ENCODE measurements at places on chromosomes 1 and 21.
A peak's percentile ranks its signal among the peaks of the same experiment; 100 is the strongest.

DNA sequence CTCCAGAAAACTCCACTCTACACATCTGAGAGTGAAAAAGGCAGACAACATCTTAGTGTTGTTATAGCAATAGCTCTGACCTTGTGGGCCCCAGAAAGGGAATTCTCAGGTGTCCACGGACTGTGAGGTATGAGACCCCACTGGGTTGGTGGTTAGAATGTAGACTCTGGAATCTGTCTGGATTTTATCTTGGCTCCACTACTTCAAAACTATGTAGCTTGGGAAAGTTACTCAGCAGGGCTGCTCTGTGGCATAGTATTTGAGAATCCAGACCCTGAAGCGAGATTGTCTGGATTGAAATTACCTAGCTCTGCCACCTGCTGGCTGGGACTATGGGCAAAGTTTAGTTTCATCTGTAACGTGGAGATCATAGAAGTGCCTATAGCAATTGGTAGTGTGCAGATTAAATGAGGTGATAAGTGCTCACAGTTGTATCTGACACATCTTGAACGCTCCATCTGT lies 25.8 kb downstream of the PRDM2 start:
- peak; percentile 17 for DNase-seq

DNA sequence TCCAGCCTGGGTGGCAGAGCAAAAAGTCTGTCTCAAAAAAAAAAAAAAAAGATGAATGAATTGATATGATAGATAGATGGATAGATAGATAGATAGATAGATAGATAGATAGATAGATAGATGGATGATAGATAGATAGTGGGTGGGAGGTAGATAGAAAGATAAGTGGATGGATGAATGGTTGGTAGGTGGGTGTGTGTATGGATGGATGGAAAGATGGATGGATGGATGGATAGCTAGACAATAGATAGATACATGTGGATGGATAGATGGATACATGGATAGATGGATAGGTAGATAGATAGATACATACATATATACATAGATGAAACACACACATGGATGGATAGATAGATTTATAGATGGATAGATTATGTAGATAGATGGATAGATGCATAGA lies 28.5 kb downstream of the TRPM2 start:
- no peak for DNase-seq

DNA sequence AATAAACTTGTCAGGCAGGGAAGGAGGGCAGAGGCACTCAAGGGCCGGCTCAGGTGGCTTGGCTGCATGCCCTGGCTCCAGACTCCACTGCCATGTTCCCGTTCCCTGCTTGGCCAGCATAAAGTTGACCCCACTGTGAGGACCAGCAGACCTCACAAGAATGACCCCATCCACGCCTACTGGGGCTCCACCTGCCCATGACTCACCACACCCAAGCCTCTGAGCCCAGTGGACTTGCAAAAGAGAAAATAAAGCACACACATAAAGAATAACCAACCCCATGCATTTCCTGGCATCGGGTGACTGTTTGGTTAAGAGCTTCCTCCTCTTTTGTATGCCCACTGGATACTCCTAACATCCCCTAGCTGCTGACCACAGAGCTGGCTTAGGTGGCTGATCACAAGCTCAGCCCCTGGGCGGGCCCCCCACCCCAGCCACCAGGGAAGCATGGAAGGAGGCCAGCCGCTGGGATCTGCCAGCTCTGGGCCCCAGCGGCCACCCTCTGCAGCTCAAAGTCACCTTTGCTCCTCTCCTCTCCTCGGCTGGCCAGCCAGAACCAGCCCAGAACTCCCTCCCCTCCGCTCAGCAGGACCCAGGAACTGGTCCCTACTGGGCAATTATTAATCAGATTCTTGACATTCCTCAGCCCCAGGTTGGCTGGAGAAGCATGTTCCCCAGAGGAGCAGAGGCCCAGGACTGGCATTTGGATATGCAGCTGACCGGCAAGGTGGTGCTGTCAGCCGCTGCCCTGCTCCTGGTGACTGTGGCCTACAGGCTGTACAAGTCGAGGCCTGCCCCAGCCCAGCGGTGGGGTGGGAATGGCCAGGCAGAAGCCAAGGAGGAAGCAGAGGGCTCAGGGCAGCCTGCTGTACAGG lies at the start of gene KLHDC7A:
KLHDC7A (plus strand) TSS at position 616 of the 875 bp plus-strand sequence; CDS start at position 668, 52 bp downstream.
- peak; percentile 81 for DNase-seq

- no peak for DNase-seq
These were observed 4.3 kb downstream of the GPR88 start for GRCh38 chr1:100542285-100542684.

DNA sequence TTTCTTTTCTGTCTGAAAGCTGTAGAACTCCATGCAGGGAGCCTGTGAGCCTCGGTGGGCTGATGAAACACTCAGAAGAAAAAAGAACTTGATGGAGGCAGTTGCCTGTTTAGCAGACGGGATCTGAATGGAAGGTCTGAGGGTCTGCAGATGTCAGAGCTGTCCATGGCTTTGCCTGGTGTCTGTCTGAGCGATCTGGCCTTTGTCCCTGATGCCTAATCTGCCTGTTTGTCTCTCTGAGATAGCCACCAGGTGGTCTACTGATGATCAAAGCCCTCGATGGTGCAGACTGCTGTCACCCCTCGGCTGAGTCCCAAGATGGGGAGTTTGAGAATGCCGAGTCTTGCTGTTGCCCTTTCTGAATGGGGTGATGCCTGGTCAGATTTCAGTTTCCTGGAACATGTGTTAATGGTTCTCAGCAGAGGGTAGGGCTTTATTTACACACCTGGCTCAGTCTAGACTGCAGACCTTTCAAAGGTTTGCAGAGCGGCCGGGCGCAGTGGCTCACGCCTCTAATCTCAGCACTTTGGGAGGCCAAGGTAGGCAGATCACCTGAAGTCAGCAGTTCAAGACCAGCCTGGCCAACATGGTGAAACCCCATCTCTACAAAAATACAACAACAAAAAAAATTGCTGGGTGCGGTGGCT lies 90.4 kb downstream of the KIF26B start:
- no peak for DNase-seq

GRCh38 chr1:115898020-115898419 lies 57.1 kb upstream of the NHLH2 start:
- DNase-seq: no peak

DNA sequence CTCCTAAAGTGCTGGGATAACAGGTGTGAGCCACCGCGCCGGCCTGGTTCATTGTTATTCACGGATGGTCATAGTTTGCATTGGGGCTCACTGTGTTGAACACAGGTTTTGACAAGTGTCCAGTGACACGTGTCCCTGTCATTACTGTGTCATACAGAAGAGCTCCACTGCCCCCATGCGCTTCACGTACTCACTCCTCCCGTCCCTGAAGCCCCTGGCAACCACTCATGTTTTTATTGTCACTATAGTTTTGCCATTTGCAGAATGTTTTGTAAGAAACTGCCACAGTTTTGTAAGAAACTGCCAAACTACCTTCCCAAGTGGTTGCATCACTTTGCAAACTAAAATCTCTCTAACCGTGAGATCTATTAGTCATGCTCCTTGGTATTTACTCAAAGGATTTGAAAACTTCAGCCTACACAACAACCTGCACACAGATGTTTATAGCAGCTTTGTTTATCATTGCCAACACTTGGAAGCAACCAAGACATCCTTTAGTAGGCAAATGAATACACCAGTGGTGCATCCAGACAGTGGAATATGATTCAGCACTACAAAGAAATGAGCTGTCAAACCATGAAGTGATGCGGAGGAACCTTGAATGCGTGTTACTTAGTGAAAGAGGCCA lies 163.2 kb upstream of the COL6A1 start:
- DNase-seq: no peak

GRCh38 chr1:242030071-242030470 lies 31.2 kb upstream of the MAP1LC3C start:
- no peak for DNase-seq

GRCh38 chr21:26766826-26767325 lies 78.3 kb downstream of the ADAMTS1 start:
- no peak for DNase-seq

GRCh38 chr1:225559326-225559725 lies 93.6 kb downstream of the ENAH start:
- DNase-seq: no peak

GRCh38 chr1:95071539-95071938 lies 1.2 kb downstream of the ALG14 start:
- no peak for DNase-seq

GRCh38 chr21:37463083-37463801 lies 96.7 kb downstream of the DYRK1A start:
- peak; percentile 9 for DNase-seq

GRCh38 chr1:103274886-103275285 lies 166.6 kb upstream of the COL11A1 start:
- no peak for DNase-seq

DNA sequence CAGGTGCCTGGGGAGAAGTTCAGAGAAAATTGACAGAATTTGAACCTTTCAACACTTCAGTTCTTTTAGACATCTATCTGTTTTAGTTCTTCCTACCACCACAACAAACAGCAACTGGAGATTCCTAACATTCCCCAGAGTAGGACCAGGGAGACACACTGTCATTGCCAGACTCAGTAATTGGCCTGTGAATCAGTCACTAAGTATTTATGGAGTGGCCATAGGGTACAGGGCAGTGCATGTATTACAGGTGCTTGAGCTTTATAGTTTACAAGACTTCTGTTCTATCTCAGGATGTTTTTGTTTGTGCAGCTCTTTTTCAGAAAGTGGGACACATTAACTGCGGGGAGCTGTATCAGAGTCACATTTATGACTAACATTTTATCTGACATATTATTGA lies 1.7 kb downstream of the CDC14A start:
- peak; percentile 14 for DNase-seq

- DNase-seq: no peak
These were observed 9.7 kb downstream of the CELA2B start for GRCh38 chr1:15485636-15486035.

DNA sequence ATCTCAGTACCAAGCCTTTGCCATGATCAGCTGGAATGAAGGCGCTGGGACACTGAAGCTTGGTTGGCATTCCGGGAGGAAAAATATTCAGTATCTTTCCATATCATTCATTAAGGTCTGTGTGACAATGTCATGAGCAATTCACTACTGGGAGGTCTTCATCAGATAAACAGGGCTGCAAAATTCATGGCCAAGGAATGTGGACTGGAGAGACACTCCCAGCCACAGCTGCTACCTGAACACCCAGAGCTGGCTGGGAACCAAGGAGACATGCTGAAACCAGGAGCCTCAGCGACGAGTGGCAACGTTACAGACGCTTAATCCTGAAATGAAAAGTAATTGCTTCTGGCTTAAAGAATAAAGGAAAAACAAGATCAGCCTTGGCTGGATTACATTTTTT lies 30.6 kb upstream of the DDAH1 start:
- no peak for DNase-seq

DNA sequence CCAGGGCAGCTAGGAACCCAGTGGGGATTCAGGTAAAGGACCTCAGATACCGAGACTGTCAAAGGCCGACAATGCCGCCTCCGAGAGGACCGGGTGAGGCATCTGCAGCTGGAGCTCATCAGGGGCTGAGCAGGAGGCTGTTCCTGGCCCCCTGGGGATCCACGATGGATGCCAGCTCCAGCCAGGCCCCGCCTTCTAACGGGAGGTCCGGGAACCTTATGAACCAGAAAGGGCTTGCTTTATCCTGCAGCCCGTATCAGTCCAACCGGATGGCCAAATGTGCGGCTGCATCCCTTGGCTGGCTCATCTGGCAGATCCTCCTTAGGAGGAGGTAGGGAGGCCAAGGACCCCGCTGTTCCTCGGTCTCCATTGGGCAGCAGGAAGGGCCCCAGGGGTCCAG lies 32.0 kb downstream of the SLC45A1 start:
- peak; percentile 46 for DNase-seq

DNA sequence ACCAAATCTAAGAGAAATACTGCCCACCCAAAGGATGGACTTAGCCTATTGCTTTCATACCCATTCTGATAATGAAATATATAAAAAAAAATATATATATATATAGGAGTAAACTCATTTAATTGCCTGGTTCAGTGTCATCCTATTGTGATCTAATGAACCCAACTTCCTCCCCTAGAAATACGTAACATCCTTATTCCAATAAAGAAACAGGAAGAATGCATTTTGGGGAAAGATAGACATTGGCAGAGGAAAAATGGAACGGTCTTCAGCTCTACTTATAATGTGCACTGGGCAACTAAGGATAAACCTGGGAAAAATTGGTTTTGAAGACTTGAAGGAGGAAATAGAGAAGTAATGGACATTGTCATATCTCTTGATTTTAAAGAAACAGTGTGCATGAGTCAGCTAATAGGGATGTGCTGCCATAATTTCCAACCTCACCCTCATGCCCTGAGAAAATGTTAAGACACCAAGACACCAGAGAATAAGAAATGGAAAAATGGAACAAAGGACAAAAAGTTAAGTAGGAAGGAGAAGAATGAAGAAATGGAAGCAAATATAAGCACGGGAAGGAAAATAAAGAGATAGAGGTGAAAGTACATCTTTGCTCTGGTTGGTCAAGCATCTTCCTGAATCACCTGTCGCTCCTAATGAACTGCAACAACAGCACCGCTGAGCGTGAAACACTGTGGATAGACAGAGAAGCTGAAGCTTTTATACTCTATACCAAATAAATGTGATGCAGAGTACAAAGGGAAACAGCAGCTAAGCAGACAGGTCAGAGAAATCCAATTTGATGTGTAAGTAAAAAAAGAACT lies 5.4 kb downstream of the UBR4 start:
- no peak for DNase-seq

- peak; percentile 18 for DNase-seq
These were observed 1.8 kb upstream of the SERBP1 start for GRCh38 chr1:67431869-67432578.

Data from NCI-H526 (cell line).